ENCODE measurements at places on chromosomes 3 and 15.

DNA sequence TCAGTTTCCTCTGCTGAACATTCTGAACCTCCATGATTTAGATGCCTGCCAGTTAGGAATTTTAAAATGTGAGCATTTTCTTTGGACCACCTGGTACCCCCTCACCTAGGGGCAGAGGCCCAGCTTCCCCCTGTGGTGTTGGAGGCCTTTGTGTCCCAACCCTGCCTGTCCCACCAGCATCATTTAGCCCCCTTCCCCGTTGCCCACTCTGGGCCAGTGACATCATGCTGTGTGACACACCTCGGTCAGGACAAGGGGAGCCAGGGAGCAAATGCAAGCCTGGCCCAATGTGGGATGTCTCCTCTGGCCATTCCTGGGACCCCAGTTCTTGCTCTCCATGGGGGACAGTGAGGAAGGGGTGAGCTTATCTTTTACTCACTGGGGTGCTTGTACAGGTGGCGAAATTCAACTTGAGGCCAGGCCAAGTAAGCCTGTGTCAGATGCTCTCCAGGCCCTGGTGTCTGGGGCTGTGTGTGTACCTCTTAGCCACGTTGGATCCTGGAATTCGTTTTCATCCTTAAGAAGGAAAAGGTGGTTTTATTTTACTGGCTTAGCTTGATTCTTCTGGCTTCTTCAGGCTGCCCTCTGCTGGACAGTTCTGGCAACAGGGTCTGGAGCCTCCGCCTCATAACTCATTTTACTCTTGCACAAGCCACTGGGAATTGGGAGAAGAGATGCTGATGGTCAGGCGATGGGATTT is 49.7 kb upstream of the MYZAP start:
- DNase-seq: peak; percentile 42

DNA sequence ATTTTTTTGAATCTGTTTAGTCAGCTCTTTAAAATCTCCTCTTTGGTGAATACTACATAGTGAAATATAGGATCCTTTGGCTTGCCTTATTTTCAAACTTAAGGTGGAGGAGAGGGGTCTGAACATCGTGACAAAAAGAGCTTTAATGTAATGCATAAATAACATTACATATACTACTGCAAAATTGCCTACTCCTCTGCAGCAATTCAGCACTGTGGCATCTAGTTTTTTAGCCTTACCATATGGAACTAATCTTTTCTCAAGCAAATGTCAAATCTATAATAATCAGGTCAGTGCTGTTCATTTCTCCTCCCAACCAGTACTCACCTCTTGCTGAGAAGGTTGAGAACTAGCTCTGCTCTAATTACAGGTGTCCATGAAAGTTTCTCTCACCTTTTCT is 394.0 kb upstream of the CDIN1 start:
- no peak for DNase-seq

DNA sequence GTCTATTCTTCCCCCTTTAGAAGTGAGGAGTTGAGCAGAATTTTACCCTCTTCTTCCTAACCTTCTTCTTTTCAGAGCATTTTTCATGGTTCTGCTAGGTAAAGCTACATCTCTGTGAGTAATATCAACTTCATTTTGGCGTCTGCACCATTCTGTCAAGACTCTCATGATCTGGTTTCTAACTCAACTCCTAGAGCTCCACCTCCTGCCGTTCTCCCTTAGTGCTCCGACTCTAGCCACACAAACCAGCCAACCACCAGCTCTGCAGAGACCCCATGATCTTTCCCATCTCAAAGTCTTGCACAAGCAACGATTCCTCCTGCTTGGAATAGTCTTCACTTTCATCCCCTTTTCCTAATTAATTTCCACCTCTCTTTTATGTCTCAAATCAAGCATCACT is 193.9 kb upstream of the TMC3 start:
- no peak for DNase-seq

DNA sequence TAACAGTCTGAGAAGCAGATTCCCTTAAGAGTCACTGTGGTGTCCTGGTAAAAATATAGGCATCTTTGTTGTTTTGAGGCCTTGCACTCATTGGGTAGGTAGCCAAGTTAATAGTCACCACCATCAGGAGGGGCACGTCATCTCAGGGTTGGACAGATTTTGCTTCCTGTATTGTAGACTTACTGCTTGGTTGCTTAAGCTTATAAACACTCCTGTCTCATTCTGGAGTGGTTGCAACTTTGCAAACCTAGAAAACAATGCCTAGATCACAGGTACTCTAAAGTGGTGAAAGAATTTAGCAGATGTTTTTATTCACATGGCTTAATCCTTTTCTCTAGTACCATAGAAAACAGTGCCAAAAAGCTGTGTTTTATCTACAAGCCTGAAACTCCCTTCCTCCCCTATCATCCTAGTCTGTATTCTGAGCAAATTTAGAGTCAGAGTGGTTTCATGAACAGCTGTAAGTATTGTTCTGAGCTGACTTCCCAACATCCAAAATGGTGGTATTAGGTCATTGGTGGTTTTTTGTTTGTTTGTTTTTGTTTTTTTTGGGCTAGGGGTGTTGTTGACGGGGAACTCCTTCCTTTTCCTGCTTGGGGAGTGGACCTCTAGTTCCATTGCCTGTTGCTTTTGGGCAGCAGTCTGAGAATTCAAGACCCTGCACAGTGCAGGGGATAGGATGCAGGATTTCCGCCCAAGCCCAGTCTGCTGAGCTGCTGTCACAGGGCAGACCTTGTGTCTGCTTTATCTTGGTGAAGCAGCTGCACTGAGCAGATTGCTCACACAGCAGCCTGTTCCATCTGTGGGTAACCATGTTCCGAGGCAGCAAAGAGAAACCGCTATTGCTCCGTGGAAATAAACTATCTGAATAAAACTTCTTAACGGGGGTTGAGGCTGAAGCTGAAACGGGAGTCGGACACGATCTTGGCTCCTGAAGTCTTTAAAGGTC is 202.0 kb downstream of the AKAP13 start:
- peak; percentile 78 for DNase-seq

DNA sequence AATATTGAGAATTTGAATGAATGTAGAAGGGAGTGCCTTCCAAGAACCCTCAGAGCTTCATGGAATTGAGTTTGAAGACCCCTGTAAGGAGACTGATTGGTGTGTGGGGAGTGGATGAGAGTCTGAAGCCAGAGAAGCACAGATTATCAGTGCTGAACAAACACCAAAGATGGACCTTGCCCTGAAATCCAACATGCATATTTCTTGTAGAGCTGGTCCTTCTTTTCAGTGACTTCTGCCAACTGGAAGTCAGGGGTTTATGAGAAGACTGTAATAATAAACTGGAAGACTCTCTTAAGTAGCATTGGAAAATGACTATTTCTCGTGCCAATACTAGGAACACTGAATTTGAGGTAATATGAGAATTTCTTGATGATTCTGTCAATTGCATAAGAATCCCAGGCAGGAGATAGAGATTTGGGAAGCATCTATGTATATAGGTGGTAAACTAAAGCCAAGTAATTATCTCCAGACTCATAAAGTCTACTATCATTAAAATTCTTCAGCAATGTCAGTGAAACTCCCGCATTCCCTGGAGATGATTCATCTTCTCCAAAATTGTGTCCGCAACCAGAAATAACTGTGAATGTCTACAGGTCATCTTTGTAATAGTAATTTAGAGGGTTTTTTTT is 213.8 kb downstream of the IL5RA start:
- no peak for DNase-seq

GRCh38 chr3:89955156-89955555 is 847.7 kb downstream of the EPHA3 start:
- no peak for DNase-seq

- no peak for DNase-seq
These were observed 775.4 kb downstream of the ROBO1 start for GRCh38 chr3:78992400-78992799.

GRCh38 chr3:42265059-42265991 is 660 bp downstream of the CCK start:
- no peak for DNase-seq

DNA sequence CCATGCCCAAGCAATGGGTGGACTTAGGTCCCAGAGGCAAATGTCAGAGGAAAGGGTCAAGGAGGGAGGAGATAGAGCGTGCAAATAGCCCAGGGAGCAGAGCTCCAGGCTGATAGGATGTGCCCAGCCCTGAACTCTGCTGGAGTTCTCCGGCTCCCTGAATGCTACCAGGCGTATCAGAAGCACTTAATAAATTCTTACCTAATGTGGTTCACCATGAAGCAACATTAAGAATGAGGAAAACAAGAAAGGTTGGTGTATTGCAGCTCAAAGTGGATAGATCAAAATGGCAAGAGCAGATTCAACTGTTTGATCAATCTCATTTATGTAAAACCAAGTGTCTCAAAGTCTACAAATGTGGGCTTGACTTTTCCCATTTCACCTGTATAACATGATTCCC is 38.3 kb downstream of the PXYLP1 start:
- DNase-seq: no peak

GRCh38 chr3:142663865-142664264 is 60.0 kb upstream of the TRPC1 start:
- no peak for DNase-seq

DNA sequence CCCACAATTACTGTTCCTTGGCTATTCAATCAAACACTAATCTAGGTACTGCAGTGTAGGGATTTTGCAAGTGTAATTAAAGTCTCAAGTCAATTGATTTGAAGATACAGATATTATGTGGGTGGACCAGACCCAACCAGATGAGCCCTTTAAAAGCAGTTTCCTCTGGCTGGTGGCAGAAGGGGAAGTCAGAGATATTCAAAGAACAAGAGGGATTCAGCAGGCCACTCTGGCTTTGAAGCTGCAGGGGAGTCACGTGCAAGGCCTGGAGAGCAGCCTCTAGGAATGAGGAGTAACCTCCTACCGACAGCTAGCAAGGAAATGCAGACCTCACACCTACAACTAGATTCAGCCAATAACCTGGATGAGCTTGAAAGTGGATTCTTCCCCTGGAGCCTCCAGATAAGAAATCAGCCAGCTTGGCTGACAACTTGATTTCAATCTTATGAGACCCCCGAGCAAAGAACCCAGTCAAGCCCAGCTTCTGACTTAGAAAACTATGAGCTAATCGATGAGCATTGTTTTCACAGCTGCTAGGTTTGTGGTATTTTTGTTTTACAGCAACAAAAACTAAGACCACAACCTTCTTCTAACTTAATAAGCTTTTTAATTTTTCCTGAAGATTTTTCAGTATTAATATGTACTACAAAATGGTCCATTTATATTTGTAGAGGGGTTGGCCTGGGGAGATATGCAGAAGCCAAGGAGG is 13.4 kb downstream of the HACD2 start:
- no peak for DNase-seq

GRCh38 chr3:149608987-149609386 is 48.8 kb downstream of the WWTR1 start:
- no peak for DNase-seq

DNA sequence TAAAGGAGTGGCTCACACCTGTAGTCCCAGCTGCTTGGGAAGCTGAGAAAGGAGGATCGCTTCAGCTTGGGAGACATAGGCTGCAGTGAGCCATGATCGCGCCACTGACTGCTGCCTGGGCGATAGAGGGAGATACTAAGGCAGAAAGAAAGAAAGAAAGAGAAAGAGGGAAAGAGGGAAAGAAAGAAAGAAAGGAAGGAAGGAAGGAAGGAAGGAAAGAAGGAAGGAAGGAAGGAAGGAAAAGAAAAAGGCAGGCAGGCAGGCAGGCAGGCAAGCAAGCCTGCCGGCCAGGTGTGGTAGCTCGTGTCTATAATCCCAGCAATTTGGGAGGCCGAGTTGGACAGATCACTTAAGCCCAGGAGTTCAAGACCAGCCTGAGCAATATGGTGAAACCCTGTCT is 15.3 kb downstream of the SLC28A1 start:
- no peak for DNase-seq

GRCh38 chr3:192216067-192216466 is 511.3 kb downstream of the FGF12 start:
- DNase-seq: no peak

DNA sequence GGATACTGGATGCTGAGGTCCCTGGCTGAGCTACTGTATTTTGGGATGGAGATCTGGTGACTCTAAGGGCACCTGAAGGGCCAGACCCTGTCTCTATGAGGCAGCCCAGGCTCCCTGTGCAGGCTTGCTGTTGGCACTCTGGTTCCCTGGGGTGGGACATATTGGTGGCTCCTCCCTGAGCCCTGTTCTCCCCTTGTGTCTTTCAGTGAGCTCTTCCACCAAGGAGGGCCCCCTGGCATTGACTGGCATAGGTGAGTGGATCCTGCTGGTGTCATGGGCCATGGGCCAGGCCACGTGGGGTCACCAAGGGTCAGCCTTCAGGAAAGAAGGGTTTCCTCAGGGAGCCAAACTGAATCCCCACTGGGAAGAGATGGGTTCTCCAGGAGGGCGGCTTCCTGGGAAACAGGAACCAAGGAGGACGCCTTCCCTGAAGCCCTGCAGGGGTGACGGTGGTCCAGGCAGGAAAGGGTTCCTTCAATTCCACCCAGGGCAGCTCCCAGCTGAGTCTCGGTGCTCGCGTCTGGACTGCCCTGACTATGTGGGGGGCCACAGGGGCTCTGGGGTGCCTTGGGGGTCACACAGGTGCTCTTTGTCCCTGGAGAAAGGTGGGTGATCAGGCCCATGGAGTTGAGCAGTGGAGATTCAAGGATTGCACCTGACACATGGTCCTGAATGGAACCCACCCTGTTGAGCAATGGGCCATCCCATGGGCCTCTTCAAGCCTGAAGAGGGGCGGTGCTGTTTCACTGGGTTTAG is 220.4 kb downstream of the SNRPN start:
- no peak for DNase-seq

- DNase-seq: no peak
These were observed 171.1 kb downstream of the RAB11A start for GRCh38 chr15:66040211-66040892.

DNA sequence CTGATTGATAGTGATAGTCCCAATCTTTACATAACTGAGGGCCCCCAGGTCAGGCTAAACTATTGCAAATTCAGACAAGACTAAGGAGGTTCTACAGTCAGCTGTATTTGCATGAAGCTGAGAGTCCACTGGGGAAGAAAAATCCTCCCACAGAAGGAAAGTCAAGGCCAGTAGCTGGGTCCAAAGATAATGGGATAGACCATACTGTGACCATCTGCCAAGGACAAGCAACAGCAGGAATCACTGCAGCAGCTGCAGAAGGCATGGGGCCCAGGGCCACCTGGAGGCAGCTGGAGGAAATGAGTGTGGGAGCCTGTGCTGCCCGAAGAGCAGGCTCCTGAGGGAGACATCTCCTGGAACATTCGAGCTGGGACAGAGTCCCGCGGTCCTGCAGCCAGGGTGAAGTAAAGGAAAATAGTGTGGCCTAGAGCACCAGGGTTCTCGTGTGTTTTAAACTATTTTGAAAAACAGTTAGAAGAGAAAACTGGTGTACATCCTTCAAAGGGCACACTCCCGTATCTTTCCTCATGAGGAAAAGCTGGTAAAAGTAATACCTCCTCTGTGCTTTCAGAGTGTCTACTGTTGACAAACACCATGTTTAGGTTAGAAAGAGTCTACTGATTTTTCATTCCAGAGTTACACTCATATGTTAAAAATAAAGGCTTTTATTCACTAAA is 13.2 kb upstream of the TMEM212 start:
- DNase-seq: peak; percentile 4

- DNase-seq: peak; percentile 27
These were observed 48.6 kb downstream of the SLC12A8 start for GRCh38 chr3:125163739-125164601.

Measured in OCI-LY7 (cell line).